ENCODE measurements at places on chromosomes 3 and 15.
A peak's percentile ranks its signal among the peaks of the same experiment; 100 is the strongest.

DNA sequence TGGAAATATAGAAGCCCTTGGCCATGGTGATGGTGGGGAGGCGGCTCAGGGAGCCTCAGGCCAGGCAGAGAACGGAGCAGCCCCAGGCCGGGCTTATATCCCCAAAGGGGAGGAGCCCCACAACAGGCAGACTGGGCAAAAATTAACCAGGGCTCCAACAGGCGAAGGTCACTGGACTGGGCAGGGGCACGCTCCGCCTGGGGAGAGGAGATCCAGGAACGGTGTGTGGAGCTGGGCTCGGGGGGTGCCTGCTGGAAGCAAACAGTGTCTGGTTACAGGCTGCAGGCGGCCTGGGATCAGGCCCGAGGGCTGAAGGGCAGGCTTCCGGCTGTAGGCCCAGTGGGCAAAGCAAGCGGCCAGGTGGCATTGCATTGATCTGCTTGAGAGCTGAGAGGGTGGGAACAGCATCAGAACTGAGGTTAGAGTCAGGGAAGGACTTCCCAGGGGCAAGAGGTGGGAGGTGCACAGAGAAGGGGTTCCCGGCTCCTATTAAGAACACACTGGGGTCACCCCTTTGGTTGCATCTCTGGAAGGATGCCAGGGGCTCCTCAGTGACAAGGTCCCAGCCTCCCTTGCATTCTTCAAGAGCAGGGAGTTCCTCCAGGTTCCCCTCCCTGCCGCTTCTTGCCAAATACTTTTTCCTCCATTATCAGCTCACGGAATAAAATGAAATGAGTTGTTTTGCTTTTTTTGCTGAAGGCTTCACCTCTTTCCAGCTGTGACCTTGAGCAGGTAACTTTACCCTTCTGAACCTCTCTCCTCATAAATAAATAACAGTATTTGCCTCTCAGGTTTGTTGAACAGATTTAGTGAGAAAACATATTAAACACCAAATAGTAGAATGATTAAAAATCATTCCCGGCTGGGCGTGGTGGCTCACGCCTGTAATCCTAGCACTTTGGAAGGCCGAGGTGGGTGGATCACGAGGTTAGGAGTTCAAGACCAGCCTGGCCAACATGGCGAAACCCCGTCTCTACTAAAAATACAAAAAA is 7.8 kb downstream of the ANPEP start:
- no peak for DNase-seq

GRCh38 chr15:24899795-24900194 is 55.0 kb upstream of the SNRPN start:
- no peak for DNase-seq

DNA sequence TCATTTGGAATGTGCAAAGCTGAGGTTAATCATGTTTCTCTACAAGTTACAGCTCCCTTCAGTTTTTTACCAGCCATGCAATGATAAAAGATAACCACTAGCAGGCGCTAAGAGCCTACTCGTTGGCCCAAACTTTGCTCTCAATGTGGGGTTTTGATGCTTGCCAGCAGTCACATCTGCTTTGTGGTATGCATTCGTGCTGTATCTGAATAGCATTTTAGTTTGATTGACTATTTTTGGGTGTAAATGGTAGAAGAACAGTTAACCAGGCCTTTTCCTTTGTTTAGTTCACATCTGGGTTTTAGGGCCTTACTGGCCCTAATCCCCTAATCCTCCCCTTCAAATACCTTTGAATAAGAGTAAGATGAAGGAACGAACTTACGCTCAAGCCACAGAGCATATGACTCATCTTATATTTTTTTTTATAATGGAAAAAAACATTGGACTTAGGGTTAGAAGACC is 4.4 kb upstream of the CLDN11 start:
- DNase-seq: peak; percentile 89

DNA sequence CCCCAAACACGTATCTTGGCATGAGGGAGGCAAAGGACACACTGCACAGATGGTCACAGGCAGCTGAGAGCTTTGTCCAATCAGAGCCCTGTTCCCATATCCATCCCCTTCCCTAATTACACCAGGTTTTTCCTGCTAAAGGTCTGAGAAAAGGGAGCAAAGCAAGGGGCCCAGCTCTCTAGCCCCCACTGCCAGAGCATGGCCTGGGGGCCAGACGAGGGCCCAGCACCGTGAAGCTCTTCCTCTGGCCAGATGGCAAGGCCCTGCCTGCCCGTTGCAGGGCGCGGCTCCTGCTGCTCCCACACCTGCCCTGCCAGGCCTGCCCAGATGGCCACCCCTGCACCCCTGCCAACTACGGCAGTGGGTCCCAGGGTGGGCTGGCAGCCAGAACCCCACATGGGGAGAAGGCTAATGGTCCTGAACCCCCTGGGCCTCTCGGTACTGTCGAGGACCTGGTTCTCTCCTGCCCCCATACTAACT is 3.2 kb downstream of the SHF start:
- no peak for DNase-seq

Data from fibroblast of the conjunctiva (primary cell).